PC-9 (cell line): ENCODE measurements at places on chromosomes 6 and 20. TPM values are rescaled to one million over a fixed set of nuclear protein-coding genes. Genes with fewer than 3 reads are reported as not detected.

NKX2-2 gene
- total RNA-seq, result not detected in 2 replicates

FAM83C gene
- total RNA-seq, result not detected in 2 replicates

PPP1R16B gene
- total RNA-seq, result 0.05 TPM in 1 of 2 replicates, not detected in the other

KIFC1 gene
- 82.9 and 91.4 TPM in 2 replicates for total RNA-seq

DNA sequence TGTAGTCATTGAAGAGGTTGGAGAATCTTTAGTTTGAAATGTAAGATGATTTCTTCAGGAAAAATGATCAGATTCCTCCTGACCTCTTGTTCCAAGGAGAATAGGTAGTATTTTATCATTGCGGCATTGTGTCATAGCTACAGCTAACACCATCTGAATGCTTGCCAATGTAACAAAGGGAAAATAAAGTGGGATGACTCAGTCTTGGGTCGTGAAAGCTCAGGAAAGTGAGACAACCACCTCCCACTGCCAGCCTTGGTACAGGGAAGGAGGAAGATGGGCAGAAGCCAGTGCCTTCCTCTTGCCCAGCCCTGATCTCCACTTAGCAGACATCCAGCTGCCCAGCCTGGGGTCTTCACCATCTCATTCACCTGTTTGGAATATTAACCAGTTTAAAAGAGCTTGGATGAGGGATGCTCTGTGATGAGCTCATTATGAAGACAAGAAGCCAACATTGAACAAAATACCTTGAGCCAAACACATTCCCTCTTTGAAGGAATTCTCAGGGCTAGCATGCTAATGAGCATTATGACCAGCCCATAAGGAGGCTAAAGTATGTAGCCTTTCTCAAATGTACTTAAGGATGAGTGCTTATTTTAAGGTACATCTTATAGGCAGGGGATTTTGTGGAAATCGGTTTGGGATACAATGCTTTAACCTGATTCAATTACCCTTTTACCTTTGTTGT is 40.0 kb upstream of the APCDD1L start:
- peak; percentile 23 for DNase-seq

DNA sequence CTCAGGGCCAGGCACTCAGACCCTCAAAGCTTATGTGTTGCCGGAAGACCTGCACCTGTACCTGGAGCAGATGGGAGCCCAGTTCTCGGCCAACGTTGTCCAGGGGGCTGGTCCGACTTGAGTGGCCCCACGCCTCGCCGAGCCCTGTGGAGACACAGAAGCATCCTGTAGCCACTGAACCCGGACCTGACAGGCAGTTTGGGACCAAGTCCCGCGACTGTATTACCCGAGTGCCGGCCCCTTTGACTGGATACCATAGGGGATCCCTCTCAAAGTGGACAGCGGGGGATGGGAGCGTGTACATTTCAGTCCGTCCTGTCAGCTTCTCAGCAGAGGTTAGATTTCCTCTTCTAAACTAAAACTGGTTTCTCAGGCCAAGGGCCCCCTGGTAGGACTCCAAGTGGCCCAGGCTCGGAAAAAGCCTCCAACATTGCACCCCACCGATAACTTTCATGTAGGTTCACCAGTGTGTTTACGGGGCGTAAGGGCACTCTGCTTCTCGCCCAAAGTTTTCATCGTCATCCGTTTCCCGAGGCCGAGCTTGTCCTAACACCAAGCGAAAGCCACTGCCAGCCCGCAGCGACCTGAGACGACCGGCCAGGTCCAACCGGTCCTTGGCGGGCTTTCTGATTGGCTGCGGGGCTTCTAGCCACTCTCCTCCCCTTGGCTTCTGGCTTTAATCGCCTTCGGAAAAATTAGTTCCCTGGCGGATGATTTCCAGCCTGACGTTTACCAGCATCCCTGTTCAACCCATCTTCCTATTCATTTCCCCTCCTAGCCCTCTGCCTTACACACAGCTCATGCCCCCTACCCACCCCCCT is 10.8 kb downstream of the SIM1 start:
- no peak for DNase-seq

DNA sequence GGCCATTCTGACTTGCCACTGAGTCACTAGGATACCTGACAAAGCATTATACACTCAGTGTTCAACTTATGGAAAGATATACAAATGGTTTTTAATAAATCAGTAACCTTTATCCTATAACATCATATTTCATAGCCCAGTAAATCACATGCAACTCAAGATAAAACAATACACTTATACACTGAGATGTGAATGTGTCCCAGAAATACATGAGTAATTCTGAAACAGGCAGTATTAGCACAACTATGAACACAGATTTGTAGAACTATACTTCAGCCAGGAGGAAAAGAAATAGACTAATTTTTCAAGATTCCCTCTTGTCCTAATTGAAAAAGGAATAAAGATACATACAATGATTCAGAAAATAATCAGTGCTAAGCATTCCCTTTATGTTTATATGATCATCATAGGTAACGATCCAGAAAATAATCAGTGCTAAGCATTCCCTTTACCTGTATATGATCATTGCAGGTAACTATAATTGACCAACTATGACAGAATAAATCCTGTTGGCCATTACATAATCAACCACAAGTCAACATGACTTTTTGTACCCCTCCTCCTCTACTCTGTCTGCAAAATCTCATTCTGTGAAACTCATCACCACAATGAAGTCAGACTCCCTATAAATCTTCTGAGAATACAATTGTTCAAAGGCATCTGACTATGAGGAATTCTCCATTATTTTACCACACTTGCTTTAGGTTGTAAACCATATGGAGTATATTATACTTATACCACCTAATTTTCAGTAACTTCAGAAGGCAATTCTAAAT is 30.3 kb downstream of the HACE1 start:
- no peak for DNase-seq

- no peak for DNase-seq
Measured at GRCh38 chr6:4191271-4191721, 55.9 kb upstream of the ECI2 start.

DNA sequence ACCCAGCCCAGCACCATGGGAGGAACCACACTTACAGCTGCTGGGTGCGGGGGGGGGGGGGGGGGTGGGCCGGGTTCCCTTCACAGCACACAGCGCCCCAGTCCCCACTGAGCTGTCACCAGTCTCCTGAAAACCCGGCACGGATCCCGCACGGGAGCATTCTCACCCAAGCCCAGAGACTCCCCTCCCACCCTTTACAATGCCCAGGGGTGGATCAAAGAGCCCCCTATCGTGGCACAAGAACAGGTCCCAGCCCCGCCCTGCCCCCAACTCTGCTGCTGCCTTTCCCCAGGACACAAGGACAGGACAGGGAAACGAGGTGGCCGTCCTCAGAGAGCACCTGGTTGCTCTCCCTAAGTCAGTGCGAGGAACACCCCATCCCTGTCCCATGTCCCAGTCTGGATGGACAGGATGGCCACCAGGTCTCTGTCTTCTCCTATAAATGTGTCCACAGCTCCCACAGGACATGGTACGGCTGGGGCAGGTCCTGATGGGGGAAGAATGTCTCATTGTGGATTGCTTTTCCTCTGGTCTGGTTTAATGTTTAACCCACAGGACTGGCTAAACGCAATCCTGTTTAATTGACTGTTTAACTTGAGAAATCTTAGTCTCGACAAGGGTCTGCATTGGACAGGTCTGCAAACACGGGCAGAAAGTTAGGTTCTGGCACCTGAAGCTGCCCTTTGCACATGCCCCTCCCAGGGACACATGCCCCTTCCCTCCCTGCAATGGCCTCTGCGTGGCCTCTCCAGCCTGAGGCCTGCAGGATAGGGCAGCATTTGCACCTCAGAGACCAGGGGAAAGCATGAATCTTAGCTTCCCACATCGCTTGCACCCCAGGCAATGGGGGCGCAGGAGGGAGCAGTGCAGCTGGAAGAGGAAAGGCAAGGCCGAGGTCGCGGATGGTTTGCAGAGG is 45.3 kb downstream of the DACT2 start:
- no peak for DNase-seq

DNA sequence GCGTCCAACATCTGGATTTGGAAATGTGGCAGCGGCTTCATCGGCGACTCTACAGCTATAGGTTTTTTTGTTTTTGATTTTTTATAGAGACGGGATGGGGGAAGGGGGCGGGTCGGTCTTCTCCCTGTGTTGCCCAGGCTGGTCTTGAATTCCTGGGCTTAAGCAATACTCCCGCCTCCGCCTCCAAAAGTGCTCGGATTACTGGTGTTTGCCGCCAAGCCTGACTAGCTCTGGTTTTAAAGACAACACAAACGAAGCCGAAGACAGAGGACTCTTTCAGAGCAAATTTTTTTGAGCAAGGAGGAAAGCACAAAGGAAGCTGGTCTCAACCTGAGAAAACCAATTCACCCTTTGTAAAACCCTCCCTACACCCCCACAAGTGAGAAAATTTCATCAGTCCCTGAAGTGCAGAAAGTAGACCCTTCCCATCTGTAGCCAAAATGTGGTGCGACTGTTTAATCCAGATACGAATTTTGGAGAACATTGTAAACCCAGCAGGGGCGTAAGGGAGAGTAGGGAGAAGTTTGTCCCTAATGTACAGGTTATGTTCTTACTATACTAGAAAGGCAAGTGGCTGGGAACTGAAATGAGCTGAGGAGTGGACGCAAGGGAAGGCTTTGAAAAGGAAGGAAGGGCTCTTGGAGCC is 185.9 kb downstream of the TRIM27 start:
- DNase-seq, result no peak

- DNase-seq, result no peak
Measured at GRCh38 chr6:151036869-151037680, 171.6 kb downstream of the MTHFD1L start.

- DNase-seq, result no peak
Measured at GRCh38 chr6:116508527-116508926, 2.9 kb upstream of the CALHM5 start.

DNA sequence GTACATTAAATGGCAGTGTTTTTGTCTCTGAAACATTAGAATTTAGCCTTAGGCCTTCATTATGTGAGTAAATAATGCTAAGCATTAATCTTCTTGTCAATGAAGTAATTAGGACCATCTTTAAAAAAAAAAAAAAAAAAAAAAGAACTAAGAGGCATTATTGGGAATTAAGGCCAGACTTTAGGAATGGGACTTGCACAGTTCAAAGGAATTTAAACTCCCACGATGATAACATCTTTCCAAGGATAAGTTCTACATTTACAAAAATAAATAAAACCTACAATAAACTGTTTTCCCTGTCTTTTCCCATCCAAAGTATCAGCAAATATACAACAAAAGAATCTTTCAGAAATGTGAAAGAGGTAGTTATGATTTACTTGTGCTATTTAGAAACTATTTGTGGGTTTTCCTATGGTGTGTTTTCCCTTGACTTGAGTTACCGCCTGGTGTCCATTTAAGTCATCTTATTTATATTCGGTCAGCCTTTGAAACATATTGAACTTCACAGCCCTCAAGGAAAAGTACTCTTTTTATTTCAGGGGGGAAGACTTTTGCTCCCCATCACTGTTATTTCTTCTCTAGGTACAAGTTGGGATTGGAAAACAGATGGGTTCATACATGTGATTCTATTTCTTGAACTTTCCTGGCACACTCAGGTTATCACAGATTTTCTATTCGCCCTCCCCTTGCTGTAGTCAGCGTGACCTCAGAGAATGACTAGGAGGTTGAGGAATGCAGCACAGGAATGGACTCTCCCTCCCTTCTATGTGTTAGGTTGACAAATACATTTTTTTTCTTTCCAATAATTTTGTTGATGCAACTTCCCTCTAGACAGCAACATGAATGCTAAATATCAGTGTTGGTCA is 13.6 kb downstream of the STMND1 start:
- peak; percentile 85 for DNase-seq

DNA sequence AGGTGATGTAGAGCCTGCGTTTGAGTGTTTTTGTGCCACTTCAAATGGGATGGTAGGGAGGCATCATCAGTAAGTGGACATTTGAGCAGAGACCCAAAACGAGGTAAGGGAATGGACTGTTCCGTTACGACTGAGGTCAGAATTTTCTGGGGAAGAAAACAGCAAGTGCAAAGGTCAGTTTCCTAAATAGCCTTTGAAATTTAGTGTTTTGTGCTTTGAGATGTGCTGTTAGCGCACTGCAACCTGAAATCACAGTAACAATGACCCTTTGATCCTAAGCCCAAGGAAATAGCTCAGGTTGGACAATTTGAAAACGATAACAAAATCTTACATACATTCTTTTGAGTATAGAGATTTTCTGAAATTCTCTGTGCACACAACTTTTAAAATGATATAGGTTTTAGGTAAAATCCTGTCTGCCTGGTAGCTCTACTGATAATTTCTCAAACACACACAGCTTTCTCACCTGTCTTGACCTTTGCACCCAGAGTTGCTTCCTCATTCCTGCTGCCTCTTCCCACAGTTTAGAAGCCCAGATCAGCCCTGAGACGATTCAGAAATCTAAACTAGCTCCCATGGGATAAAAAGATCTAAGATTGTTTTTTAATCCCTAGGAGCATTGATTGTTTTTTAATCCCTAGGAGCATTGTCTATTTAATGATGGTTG is 22.1 kb downstream of the DCBLD1 start:
- no peak for DNase-seq

DNA sequence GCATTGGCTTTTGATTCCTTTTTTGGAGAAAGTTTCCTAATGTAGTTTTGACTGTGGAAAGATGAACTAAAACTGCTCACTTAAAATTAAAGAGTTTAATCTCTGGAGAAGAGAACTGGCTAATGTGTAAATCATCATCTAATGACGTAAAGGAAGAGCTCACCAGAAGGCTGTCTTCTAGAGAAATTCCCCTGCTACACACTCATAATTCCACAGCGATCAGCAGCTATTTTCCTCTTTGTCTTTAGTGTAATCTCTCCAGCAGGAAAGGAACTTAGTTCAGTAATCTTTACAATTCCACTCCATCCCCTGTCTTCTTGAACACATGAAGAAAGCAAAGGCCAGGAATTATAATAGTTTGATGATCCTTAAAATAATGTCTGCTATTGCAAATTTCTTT is 15.8 kb downstream of the SPTLC3 start:
- no peak for DNase-seq

- DNase-seq, result no peak
Measured at GRCh38 chr6:79842376-79843040, 104.8 kb downstream of the ELOVL4 start.

DNA sequence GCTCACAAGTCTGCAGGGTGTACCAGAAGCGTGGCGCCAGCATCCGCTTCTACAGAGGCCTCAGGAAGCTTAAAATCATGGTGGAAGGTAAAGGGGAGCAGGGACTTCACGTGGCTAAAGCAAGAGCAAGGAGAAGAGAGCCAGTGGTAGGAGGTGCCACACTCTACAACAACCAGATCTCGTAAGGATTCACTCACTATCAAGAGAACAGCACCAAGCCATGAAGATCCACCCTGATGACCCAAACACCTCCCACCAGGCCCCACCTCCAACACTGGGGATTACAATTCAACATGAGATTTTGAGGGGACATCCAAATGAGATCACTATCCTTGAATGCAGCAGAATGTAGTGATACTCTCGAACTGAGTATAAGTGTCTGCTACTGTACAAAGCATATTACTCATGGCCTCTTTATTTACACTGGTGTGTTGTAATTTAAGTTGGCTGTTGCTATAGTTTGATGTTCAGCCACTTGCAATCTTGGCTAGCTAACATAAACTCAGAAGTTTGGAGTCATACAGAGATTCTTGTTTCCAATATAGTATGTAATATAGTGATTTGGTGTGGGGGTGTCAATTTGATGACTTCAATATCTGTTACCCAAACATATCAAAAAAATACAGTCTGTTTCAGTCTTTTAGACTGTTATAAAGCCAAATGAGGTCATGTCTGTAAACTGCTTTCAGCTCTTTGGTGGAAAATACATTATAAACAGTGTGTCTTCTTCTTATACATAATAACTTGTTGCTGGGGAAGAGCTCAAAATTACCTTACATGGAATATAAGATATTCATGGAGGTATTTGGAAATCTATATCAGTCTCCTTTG is 39.4 kb upstream of the MYLIP start:
- DNase-seq, result no peak

- no peak for DNase-seq
Measured at GRCh38 chr6:90294614-90294988, 2.0 kb downstream of the BACH2 start.
